Erythroblast (primary cell): ENCODE measurements at places on chromosomes 11 and 22.

DNA sequence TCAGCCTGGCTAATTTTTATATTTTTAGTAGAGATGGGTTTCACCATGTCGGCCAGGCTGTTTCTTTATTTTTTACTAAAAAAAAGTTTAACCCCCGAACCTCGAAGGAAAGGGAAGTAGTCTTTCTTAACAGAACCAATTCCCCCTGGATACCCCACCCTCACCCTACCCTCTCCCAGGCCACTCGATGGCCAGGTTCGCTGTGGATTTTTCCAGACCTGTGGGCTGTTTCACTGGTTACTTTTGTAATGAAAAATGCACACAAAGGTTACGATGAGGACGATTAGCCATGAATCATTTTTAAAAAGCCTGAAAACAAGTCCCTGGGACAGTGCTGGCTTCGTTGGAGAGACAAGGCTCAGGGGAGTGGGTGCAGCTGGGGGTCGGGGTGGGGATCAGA, 2.5 kb downstream of the TSPO start:
- no peak for DNase-seq

DNA sequence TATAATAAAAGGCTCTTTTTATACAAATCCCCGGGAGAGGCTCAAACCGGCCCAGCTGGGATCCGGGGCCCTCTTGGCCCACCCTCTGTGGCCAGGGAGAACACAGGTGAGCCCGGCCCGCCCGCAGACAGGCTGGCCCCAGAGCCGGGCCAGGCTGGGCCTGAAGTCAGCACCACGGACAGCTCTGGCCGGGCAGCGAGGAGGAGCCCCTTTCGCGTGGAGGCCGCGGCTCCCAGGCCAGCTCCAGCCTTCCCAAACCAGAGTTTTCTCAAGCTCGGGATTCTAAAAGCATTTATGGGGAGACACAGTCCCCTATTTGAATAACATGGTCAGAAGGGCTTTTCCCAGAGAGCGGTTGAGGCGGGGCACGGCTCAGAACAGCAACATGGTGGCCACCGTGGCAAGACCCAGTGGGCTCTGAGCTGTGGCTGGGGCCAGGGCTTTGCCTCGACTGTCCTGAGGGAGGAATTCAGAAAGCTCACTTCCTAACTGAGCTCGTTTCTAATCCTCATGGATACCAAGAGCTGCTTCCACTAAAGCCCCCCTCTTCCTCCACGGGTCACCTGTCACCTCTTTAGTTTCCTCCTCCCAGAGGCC, 115.4 kb downstream of the BRD1 start:
- peak; percentile 25 for DNase-seq

DNA sequence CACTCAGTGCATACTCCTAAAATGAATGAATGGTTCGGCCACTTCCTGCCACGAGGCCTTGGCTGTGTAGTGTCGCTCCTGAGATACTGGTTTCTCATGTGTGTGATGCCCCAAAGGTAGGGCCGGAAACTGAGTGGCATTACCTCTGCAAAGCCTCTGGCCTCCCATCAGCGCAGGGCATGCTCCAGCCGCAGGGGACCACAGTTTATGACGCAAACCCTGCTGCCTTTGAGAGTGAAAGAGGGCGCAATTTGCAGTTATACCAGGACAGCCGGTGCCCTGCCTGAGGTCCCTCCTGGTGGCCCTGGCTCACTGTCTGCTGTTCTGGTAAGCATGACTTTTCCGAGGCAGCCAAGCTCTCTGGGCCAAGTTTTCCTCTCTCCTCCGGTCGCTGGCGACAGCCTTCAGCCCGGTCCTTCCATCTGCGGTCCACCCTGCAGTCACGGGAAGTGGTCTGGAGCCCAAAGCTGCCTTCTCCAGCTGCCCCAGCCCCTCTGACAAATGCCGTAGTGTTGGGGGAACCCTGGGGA, 2.4 kb upstream of the FGF3 start:
- no peak for DNase-seq

- no peak for DNase-seq
These were observed 6.5 kb downstream of the PNPLA5 start for GRCh38 chr22:43885319-43885671.

DNA sequence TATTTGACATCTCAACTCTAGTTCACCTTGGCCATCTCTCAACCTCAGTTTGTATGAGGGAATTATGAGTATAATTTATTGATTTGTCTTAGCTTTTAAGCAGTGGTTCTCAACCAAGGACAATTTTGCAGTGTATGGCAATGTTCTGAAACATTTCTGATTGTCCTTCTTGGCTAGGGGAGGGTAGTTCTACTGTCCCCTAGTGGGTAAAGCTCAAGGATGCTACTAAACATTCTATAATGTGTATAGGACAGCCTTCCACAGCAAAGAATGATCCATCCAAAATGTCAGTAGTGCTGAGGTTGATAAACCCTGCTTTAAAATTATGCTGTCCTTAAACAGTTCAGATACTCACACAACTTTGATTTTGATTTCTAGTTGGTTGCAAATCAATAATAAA, 78.1 kb upstream of the ALKBH3 start:
- peak; percentile 12 for DNase-seq

DNA sequence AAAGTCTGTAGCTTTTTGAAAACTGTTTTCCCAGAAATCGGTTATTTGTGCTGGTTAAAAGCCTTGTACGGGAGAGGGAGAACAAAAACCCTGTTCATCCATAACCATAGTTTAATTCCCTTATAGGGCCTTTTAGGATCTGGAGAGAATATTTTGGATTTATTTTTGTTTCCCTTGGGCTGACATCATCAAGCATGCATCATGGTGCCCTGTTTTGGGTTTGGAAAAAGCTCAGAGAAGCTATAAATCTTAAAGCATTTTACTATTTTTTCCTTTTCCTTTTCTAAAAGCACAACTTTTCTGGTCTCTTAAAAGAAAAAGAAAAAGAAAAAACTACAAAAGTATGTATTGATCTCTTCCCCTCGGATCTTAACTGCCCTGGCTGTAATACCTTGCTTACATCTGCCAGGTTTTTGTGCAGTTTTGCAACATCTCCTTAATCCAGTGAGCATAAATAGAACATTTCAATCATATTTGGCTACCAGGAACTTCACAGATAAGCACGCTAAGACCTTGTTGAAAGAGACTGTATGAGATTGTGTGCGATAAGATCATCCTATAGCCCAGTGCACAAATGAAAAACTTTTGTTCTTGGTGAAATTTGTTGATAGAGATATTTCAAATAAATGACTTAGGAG, 88.0 kb downstream of the ZBTB16 start:
- DNase-seq: peak; percentile 31

GRCh38 chr11:65708451-65708850, 3.6 kb upstream of the KAT5 start:
- DNase-seq: no peak

GRCh38 chr22:46998331-46998730, 235.9 kb downstream of the TBC1D22A start:
- no peak for DNase-seq

DNA sequence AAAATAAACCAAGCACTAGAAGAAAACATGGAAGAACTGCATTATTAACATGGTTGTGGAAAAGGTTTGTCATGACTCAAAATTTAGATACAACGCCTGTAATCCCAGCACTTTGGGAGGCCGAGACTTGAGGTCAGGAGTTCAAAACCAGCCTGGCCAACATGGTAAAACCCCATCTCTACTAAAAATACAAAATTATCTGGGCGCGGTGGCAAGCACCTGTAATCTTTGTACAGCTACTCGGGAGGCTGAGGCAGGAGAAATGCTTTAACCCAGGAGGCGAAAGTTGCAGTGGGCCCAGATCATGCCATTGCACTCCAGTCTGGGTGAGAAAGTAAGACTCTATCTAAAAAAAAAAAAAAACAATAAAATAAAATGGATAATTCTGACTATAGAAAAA, 23.7 kb downstream of the GNB1L start:
- no peak for DNase-seq

GRCh38 chr11:125626288-125626950, 1.5 kb downstream of the CHEK1 start:
- no peak for DNase-seq

DNA sequence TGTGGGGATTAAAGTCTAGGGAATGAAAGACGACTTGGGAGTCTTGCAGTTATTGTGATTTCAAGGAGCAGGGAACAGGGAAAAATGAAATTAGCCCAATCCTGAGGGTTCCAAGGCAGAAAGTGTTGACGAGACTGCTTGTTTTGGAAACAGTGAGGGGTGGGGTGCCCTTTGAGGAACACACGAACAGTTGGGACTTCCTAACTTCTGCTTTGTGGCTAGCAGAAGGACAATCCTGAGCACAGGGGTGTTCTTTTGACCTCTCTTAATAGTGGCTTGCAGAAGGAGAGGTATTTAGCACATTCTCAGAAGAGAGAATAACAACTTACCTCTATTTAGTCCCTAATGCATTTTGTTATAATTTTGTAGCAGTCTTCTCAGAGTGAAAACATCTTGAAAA, 545.9 kb upstream of the ARHGAP42 start:
- no peak for DNase-seq

- no peak for DNase-seq
These were observed 25.0 kb upstream of the TMPRSS4 start for GRCh38 chr11:118051611-118052461.

DNA sequence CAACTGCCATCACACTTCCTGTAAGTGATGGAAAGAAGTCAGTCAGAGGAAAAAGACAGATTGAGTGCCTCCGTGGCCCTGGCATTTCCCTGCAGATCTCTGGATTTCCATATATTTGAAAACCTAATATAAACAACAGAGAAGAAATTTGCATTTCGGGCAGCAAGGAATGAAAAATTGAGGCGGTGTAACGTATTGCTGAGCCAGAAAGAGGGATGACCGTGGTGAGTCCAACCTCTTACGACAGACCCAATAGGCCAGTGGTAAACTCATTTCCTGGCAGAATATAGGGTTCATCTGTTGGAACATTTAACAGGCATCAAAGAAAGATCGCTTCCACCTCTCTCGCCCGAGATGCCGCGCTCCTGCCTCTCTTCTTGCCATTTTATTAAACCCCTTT, 336.5 kb downstream of the MIAT start:
- no peak for DNase-seq

DNA sequence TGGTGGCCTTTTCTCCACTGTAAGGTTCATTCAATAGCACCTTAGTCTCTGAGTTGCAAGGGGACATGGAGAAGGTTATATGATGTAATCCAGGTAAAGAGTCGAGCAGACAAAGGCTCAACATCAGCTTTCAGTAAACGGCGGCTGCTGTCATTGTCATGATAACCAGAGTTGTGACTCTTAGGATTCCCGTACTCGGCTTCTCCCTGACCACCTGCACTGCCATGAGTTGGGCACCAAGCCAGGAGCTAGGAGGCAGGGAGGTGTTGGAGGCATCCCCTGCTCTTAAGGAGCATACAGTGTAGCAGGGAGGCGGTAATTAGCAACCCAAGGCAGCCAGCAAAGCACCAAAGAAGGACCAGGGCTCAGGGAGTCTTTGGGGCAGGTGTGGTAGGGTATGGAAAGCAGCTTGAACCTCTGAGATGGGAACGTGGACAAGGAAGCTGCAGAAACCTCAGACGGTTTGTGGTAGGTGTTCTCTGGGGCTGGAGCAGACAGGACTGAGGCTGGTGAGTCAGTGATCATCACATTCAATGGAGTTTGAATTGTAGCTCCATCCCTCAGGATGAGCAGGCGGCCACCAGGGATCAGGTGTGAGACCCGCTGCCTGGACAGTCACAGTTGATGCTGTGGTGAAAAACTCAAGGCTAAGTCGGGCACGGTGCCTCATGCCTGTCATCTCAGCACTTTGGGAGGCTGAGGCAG, 31.7 kb downstream of the LIF start:
- peak; percentile 59 for DNase-seq

- peak; percentile 13 for DNase-seq
These were observed 7.6 kb downstream of the C11orf58 start for GRCh38 chr11:16745950-16746605.

DNA sequence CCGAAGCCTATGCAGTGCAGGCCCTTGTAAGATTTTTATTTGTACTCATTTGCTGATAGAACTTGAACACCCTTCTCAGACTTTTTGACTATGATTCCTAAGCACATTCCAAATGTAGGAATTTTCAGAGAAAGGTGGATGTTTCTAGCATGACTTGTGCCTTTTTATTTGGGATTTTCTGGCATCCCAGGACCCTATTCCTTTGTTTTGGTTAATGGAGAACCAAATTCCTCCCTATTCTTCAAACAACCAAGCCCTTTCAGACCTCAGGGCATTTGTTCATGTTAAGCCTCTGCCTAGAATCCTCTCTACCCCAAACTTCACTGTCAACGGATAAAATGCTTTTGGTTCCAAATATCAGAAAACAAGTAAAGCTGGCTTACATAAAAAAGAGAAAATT, 371.1 kb downstream of the DDX10 start:
- DNase-seq: no peak

GRCh38 chr11:94376841-94377240, 24.4 kb downstream of the GPR83 start:
- DNase-seq: no peak

- DNase-seq: no peak
These were observed 24.5 kb downstream of the OTUB1 start for GRCh38 chr11:64010783-64011182.

DNA sequence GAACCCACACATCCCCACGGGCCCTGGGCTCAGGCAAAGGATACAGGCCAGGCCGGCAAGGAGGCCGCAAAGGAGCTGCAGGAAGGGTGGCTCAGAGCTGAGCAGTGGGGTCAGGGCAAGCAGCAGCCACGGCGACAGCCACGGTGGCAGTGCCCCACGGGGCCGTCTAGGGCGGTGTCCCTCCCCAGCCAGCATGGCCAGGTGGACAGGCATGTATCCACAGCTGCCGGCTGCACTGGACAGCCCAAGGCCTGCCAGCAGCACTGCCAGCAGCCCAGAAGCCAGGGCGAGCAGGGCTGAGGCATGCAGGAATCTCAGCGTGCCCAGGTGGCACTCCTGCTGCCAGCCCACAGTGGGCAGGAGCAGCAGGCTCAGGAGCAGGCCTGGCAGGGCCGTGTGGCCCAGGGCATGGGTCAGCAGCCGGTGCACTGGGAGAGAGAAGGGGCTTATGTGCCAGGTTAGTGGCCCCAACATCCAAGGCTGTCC, 3.9 kb downstream of the RHBDD3 start:
- DNase-seq: no peak

GRCh38 chr22:19178065-19178656, 375 bp downstream of the SLC25A1 start:
- DNase-seq: peak; percentile 83

DNA sequence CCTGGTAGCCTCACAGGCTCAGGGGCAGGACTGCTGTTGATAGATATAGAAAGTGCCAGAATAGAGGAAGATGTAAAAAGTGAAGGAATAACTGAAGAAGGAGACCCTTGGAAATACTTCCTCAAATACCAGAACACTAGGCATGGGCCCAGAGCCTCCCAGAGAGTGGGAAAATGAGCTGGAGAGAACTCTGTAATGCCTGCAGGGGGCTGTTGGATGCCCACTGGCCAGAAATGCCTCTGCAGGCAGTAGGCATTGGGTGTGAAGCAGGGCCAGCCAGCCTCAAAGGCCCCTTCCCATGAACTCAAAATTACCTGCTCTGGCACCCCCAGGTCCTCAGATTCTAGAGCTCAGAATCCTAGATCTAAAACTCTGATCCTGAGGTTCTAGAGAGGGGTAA, 15.1 kb downstream of the P2RY2 start:
- DNase-seq: no peak

DNA sequence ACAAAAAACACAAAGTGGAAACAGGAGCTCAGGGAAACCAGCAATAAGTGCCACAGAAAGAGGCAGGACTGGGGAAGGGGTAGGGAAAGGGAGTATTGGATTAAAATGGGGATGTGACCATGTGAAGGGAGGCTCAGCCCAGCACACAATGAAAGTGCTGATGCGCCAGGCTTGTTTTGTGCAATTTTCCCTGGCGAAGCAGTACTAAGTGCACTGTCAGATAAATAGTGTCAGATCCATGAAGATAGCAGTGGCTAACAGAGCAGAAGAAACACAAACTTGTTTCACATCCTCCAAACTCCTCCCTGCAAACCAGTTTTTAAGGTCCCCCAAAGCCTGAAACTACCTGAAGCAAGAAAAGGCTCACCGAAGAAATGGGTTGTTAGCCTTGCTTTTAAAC, 50.7 kb upstream of the RAPSN start:
- no peak for DNase-seq
